ENCODE measurements at places on chromosomes 3 and 15. TPM values are rescaled to one million over a fixed set of nuclear protein-coding genes. Genes with fewer than 3 reads are reported as not detected.

DNA sequence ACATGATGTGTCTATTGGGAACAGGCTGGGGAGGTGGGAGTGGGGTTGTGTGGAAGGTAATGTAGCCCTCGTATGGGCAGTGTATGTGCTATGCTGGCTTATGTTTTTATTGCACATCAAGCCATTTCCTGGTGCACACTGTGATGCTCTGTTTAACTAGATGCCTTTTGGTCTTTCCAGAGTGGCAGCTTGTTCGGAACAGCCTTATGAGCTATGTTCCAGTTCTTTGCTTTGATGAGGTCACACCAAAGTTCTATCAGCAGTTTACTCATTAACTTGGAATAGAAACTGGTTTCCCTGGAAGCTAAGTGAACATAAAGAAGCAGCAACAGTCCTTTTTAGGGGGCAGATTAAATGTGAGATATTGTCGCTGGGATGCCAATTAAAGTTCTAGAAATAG, 133.9 kb downstream of the DIPK2A start:
- no peak overlapping the region for H3K27ac ChIP-seq
- no peak for DNase-seq
- H3K4me1 ChIP-seq = no peaks in the 10 kb centered on the region
- no peak overlapping the region for H3K4me3 ChIP-seq

GRCh38 chr3:140292170-140292569, 357.2 kb downstream of the CLSTN2 start:
- H3K27me3 ChIP-seq = no peaks in the 10 kb centered on the region
- no peaks in the 10 kb centered on the region for H3K4me1 ChIP-seq
- no peak overlapping the region for H3K27ac ChIP-seq
- no peak for DNase-seq
- no peak overlapping the region for H3K4me3 ChIP-seq

DNA sequence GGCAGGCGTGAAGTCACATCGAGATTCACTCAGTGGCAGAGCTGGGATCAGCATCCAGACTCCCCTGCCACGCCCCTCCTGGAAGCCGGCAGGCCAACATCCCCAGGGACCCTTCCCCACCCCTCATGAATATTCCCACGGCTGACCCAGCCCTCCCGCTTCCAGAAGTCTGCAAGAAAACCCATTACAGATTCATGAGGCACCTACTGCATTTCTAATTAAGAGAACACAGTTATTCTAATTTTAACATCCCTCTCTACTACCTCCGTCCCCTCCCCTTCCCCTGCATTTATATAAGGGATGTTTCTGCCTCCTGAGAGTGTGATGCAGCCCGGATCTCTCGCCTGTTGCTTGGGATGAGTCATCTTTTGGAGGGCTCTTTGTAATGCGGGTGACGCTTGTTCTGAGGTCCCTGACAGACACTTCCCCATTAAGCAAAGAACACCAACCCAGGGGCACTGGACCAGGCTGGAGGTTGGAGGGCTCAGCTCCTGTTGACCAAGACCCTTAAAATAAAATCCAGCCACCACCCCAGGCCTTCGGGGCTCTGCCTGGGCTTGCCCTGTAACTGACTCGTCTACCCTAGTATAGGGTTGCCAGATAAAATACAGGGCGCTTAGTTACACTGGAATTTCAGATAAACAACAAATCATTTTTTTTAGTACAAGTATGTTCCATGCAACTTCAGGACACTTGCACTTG, 118.7 kb downstream of the NUP210 start:
- no peaks in the 10 kb centered on the region for H3K4me1 ChIP-seq
- no peaks in the 10 kb centered on the region for H3K27me3 ChIP-seq
- no peak overlapping the region for H3K27ac ChIP-seq

- DNase-seq = no peak
- H3K27ac ChIP-seq = no peak overlapping the region
- H3K4me1 ChIP-seq = no peaks in the 10 kb centered on the region
- no peaks in the 10 kb centered on the region for H3K27me3 ChIP-seq
- H3K4me3 ChIP-seq = no peak overlapping the region
Measured at GRCh38 chr3:87949189-87949878, 109.5 kb downstream of the CGGBP1 start.

GRCh38 chr3:13655061-13655913, 106.4 kb downstream of the FBLN2 start:
- no peaks in the 10 kb centered on the region for H3K36me3 ChIP-seq
- H3K27me3 ChIP-seq = peaks cover 6% of the 10 kb centered on the region
- no peak for DNase-seq
- H3K4me3 ChIP-seq = peak overlapping the region; percentile 31
- peaks cover 53% of the 10 kb centered on the region for H3K4me1 ChIP-seq

DNA sequence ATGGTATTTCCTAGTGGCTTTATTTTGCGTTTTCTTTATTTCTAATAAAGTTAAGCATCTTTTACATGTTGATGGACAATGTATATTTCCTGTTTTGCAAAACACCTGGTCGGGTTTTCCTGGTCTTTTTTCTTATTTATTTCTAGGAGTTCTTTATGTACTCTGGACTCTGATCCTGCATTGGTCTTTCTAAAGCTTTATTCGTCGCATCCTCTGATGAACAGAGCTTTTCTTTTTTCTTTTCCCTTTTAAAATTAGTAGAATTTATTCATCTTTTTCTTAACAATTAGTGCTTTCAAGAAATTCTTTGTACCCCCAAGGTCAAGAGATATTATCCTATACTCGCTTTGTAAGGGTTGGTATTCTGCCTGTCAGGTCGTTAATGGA, 32.2 kb downstream of the ZDHHC19 start:
- DNase-seq = no peak
- peak overlapping the region; percentile 34 for H3K4me3 ChIP-seq
- no peaks in the 10 kb centered on the region for H3K27me3 ChIP-seq
- peak overlapping the region; percentile 61 for H3K27ac ChIP-seq
- peaks cover 63% of the 10 kb centered on the region for H3K4me1 ChIP-seq

- H3K27ac ChIP-seq = no peak overlapping the region
- no peaks in the 10 kb centered on the region for H3K36me3 ChIP-seq
- H3K27me3 ChIP-seq = no peaks in the 10 kb centered on the region
Measured at GRCh38 chr3:29381595-29381994, 100.7 kb downstream of the RBMS3 start.

- no peak overlapping the region for H3K27ac ChIP-seq
- no peak overlapping the region for H3K4me3 ChIP-seq
- no peaks in the 10 kb centered on the region for H3K27me3 ChIP-seq
- no peaks in the 10 kb centered on the region for H3K4me1 ChIP-seq
Measured at GRCh38 chr3:18007980-18008379, 265.5 kb upstream of the TBC1D5 start.

DNA sequence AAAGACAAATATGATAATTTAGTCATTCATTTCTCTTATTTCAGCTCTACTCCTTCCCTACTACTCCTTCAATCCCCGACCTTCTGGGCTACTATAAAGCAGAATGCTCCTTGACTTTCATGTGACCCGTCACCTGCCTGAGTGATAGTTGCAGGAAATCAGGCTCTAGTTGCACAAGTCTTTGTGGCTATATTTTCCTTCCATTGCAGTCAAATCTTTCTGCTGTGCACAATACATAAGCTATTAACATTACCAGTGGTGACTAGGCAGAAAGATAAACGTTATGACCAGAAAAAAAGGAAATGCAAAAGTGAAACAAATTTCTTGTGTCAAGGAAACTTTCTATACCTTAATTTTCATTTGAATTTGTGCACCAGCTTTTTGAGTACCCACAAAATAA, 2.3 kb downstream of the SUCNR1 start:
- no peak for DNase-seq
- H3K36me3 ChIP-seq = no peaks in the 10 kb centered on the region
- no peak overlapping the region for H3K4me3 ChIP-seq
- no peak overlapping the region for H3K27ac ChIP-seq

DNA sequence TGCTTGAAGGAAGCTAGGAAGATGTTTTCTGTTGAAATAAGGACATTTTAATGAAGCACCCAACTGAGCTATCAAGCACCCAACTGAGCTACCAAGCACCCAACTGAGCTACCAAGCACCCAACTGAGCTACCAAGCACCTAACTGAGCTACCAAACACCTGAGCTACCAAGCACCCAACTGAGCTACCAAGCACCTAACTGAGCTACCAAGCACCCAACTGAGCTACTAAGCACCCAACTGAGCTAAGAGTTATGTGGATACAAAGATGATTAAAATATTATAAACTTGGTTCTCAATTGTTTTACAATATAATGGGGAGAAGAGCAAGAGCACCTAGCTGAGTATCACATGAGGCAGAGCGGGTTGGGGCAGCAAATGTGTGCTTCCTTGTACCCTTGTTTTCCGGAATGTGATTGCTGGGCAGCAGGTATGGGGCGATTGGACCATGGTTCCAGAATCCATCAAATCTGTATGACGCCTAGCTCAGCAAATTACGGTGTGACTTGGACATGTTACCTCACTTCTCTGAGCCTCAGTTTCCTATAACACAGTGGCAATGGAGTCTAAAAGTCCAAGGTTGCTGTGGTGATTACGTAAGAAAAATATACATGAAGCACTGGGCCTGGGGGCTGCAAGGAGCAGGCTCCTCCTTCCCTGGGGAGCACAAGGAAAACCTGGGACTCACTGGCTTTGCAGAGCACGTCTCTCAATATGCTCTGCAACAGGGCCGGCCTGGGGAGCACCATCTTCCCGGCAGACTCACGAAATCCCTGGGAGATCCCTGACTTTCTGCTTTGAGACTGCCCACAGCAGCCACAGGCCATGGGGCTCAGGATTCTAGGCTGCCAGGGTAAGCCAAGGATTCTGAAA, 11.3 kb downstream of the BMF start:
- no peak for DNase-seq
- H3K36me3 ChIP-seq = no peaks in the 10 kb centered on the region
- H3K4me1 ChIP-seq = peaks cover 47% of the 10 kb centered on the region
- no peak overlapping the region for H3K27ac ChIP-seq
- H3K27me3 ChIP-seq = no peaks in the 10 kb centered on the region
- no peak overlapping the region for H3K4me3 ChIP-seq

DNA sequence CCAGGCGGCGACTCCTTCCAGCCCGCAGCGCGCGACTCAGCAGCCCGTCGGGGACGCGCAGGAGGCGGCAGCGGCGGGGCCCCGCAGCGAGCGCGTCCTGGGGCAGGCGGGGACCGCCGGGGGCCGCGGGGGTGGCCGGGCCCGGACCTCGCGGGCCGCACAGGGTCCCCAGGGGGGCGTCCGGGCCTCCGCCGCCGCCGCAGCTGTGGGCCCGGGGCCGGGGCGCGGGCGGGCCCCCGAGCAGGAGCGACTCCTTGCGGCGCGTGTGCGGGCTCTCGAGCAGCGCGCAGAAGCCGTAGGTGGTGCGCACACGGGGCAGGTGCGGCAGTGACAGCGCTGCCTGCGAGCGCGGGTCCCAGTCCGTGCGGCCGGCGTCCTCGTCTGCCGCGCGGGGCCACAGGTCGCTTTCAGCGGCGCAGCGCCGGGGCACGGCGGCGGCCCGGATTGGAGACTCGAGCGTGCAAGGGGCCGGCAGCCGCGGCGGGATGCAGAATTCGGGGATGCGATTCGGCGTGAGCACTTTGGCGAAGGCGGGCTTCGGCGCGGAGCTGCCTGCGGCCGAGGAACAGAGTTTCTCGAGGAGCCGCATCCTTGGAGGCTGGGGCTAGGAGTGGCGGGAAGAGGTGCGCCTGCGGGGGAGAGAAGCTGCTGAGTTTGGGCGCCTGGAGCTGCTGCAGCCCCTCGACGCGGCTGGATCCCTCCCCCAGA, 535 bp downstream of the C2CD4B start:
- H3K27ac ChIP-seq = no peak overlapping the region
- no peak overlapping the region for H3K4me3 ChIP-seq
- peaks cover 18% of the 10 kb centered on the region for H3K27me3 ChIP-seq
- DNase-seq = no peak
- no peaks in the 10 kb centered on the region for H3K36me3 ChIP-seq

DNA sequence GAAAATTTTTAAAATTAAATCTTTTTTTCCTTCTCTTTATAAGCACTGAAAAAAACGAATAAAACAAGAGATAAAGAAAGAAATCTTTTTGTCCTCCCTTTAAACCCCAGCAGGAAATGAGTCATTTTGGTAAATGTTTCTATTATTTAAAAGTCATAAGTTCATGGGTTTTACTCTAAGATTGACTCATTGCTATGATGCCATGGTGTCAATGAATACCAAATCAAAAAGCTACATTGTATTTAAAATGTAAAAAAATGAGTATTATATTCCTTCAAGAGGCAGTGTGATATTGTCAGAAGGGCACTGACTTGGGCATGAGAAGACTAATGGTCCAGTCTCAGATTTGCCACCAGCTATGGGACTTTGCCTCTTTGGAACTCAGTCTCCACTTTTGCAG, 303.4 kb upstream of the DNAJC19 start:
- no peak for DNase-seq
- H3K27me3 ChIP-seq = no peaks in the 10 kb centered on the region
- H3K36me3 ChIP-seq = no peaks in the 10 kb centered on the region
- no peak overlapping the region for H3K4me3 ChIP-seq
- H3K27ac ChIP-seq = no peak overlapping the region

GRCh38 chr3:15713364-15713763, 84.4 kb downstream of the ANKRD28 start:
- H3K27ac ChIP-seq = no peak overlapping the region
- no peaks in the 10 kb centered on the region for H3K4me1 ChIP-seq
- H3K4me3 ChIP-seq = no peak overlapping the region
- DNase-seq = no peak

- no peak for DNase-seq
- no peak overlapping the region for H3K4me3 ChIP-seq
- H3K36me3 ChIP-seq = no peaks in the 10 kb centered on the region
- no peaks in the 10 kb centered on the region for H3K4me1 ChIP-seq
- no peaks in the 10 kb centered on the region for H3K27me3 ChIP-seq
- no peak overlapping the region for H3K27ac ChIP-seq
Measured at GRCh38 chr3:22612927-22613326, 590.2 kb upstream of the UBE2E2 start.

DNA sequence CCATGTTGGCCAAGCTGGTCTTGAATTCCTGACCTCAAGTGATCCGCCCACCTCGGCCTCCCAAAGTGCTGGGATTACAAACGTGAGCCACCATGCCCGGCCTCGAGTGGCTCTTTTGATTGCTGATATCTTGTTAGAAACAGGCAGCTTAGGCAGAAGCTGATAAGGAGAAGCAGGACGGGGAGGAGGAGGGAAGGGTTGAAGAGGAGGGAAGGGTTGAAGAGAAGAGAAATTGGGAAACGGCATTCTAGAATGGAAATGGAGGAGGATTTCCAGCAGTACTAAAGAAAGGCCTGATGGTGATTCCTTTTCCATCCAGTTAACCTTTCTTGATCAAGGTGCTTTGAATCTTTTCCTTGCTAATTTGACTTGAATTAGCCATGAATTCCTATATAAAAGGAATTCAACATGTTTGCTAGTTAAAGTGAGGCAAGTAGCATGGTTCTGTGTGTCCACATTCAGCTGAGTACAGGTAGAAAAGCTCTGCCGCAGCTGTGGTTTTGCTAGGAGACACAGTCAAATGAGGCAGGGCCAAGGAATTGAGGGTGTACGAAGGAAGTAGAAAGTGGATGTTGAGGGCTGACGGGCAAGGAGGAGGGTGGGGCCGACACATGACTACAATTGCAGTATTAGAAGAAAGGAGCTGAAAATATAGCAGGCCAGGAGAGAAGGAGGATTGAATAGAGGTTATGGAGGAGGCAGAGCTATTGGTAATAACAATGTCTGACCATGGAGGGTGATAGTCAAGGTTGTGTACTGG, 27.2 kb upstream of the ATP1B3 start:
- no peaks in the 10 kb centered on the region for H3K4me1 ChIP-seq
- H3K27ac ChIP-seq = no peak overlapping the region
- H3K36me3 ChIP-seq = no peaks in the 10 kb centered on the region
- no peaks in the 10 kb centered on the region for H3K27me3 ChIP-seq
- DNase-seq = no peak

- H3K4me1 ChIP-seq = peaks cover 100% of the 10 kb centered on the region
- peak overlapping the region; percentile 37 for H3K4me3 ChIP-seq
- peak overlapping the region; percentile 67 for H3K27ac ChIP-seq
- no peaks in the 10 kb centered on the region for H3K36me3 ChIP-seq
- peak; percentile 89 for DNase-seq
Measured at GRCh38 chr3:71444028-71444860, 139.3 kb downstream of the FOXP1 start.

The ALDH1A2 gene
- not detected for polyA plus RNA-seq

The DUOXA1 gene
- not detected for polyA plus RNA-seq

All from CD4-positive, alpha-beta memory T cell (primary cell).